ENCODE measurements at places on chromosomes 11 and 22.
A peak's percentile ranks its signal among the peaks of the same experiment; 100 is the strongest.

- peak; percentile 52 for DNase-seq
These were observed 6.0 kb upstream of the OR5B21 start for GRCh38 chr11:58513747-58514367.

GRCh38 chr11:47656260-47656885, 14.0 kb upstream of the MTCH2 start:
- DNase-seq = no peak

DNA sequence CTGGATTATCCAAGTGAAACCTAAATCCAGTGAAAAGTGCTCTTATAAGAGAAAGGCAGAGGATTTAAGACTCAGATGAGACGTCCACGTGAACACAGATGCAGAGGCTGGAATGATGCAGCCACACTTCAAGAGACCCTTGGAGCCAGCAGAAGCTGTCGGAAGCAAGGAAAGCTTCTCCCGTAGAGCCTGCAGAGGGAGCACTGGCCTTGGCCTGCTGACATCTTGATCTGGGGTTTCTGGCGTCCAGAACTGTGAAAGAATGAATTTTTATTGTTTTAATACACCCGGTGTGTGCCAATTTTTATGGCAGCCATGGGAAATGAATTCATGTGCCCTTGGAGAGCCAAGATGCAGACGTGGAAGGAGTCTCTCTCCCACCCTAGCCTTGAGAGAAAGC, 407.0 kb upstream of the B3GAT1 start:
- DNase-seq = no peak

- DNase-seq = peak; percentile 58
These were observed at the start of the genes RIBC2 and SMC1B for GRCh38 chr22:45413368-45414211. Gene RIBC2, plus strand, starts transcription at chr22:45413693. Its CDS starts 194 bp downstream, at chr22:45413887. Gene SMC1B, minus strand, starts transcription at chr22:45413599. Its CDS starts 32 bp downstream, at chr22:45413567.

GRCh38 chr11:4087551-4087950, 7.0 kb upstream of the RRM1 start:
- no peak for DNase-seq

Measured in fibroblast of gingiva (primary cell).